Stimulated activated CD8-positive, alpha-beta memory T cell treated with anti-CD3 and anti-CD28 coated beads, Interleukin-7, amount 100 ng/mL, for 4 hours (primary cell): ENCODE measurements at places on chromosomes 4 and X.

DNA sequence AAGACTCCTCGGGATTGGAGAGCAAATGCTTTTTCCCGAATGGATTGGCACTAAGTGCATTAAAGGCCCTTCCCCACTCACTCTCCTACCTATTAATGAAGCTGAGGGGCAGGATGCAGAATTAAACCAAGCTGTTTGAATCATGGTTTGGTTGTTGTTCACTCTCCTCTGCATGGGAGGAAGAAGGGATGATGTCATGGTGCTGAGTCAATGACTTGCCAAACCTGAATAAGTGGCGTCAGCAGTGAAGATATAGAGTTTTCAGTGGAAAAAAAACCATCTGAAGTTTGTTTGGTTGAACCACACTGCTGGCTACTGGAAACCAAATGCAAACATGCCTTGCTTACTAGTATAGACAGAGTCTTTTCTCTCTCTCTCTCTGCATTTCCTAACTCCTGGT is 19.8 kb upstream of the ZXDA start:
- DNase-seq: no peak

- DNase-seq: no peak
Measured at GRCh38 chrX:120690941-120691340, 61.1 kb upstream of the C1GALT1C1 start.

DNA sequence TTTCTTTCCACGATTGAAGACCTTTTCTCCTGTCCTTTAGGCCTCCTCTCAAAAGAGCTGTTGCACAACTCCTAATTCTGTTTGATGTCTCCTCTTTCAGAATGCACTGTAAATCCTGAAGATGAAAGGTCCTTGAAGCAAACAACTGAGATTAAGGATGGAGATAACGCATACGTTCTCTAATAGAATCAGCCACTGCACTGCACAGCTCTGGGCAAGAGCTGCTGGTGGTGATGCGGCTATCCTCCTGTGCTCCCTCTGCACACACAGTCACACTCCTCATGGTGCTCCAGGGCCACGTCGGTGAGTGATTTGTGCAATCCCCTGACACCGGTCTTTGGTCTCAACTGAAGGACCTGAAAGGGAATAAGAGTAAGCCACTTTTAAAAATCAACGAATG is 208.7 kb downstream of the PDGFC start:
- no peak for DNase-seq

- DNase-seq: no peak
Measured at GRCh38 chrX:14607446-14607985, 78.2 kb downstream of the GLRA2 start.

DNA sequence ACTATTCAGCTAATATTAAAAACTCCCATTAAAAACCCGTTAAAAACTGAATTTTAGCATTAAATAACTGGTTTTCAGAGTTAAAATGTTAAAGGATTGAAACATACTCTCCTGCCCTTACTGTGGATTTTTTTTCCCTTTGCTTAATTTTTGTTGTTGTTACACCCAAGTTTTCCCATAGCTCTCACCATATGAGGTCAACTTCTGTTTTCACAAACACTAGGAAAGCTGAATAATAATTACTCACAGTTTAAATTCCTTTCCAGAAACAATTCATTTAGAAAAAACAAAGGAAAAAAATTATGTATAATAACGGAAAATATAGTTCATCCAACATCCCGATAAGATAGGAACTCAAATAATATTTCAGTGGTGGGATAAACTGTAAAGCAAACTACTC is 129.0 kb downstream of the PPP3CA start:
- DNase-seq: no peak

DNA sequence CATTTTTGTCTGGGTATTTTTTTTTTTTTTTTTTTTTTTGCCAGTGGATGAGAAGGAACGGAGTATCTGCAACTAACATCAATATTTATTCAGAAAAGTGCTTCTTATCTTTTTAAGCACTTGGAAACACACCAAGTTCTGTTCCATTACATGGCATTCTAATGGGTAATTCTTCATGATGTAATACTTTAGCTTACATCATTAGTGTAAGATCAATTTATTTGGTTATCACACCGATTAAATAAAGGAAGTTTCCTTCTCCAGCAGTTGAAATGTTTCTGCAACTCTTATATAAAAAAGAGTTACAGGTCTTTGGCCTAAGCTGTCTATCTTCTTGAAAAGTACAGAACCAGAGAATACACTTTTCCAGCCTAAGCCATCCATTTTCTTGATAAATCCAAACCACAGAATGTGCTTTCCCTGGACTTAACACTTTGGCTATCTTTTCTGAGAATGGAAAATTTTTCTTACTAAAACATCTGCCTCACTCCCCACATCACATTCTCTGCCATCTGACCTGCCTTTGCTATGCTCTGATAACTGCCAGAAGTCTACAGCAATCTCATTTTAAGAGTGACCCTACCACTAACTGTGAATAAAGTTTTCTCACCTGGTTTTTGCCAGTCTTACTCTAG is 191.9 kb upstream of the MAB21L2 start:
- no peak for DNase-seq

DNA sequence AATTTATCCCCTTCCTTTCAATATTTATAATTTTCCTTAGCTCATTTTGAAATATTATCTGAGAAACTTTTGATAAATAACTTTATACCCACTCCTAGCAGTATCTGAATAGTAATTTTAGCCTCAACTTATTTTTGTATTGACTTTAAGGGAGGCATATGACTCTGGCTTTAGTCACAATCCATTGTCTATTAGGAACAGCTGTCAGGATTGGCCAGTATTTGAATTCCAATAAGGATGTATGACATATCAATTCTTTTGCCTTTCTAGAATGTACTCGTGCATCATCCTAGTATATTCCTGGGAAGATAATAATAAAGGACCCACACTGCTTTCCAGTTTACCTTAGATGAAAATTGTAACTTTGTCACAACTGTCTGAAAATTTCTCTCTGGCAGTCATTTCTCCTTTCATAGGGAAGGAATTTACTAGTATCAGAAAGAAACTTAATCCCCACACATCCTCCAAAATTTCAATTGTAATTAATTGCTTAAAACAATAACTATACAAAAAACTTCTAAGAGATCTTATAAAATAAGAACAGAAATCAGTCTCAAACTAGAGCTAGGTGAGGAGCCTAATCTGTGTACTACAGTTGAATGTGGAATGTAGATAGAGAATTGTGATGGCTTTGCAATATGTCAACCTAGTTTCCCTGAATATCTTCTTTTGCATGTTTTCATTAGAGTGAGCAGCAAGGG is 121.0 kb upstream of the EPHA5 start:
- DNase-seq: no peak

DNA sequence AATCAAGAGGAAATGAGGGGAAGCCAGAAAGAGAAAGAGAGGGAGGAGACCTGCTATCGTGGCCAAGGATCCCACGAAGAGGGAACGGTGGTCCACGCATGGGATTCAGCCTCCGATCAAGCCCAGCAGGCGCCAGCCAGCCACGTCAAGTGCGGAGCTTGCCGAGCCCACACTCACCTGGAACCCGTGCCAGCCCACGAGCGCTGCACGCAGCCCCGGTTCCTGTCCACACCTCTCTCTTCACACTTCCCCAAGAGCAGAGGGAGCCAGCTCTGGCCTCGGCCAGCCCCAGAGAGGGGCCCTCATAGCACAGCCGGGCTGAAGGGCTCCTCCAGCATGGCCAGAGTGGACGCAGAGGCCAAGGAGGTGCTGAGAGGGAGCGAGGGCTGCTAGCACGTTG is 795.1 kb upstream of the GRIA3 start:
- no peak for DNase-seq

- no peak for DNase-seq
Measured at GRCh38 chr4:122632396-122633143, 11.7 kb upstream of the IL21 start.

DNA sequence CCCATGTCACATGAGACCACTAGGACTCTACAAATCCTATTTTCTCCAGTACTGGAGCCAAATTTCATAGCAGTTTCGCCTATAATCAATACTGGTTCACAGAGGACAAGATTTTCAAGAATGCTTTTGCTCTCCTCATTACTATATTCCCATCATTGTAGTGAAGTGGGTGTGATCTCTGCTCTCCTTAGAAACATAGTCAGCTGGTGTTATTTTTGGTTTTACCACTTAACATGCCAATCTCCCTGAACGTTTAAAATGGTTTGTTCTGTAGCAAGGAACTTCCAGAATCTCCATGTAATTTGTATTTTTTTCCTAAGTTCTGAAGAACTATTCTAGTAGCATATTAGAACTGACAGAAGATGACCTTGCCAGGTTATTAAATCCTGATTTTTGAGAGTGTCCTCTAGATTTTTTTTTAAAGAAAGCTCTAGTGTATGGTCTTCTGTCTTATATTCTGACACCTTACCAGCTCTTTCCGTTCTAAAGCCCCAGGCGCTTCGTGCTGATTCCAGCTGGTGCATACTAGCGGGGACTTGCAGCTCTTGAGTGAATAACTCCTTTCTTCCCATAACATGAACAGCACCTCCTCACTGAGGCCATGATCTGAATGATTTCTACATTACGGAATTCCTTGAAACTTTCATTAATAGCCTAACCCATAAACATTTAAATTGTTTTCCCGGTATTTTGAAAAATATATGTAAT is 1372.9 kb downstream of the TECRL start:
- DNase-seq: no peak

DNA sequence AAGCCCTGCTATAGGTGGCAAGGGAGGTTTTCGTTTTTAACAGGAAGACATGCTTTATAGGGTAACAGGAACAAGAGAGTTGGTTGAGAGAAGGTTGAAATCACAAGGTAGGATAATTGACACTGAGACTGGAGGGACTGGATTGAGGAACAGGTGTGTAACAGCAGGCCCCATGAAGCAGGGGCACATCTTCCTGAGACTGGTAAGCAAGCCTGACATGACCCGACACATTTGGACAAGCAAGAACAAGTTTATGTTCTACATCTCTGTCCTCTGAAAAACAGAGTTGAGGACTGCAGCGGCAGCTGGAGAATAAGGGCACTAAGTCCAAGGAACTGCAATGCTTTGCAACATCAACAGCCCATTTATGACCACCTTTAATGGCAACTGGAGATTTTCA is 5.2 kb downstream of the RPS4X start:
- no peak for DNase-seq

GRCh38 chr4:185846505-185847150 is 34.6 kb upstream of the SORBS2 start:
- no peak for DNase-seq

DNA sequence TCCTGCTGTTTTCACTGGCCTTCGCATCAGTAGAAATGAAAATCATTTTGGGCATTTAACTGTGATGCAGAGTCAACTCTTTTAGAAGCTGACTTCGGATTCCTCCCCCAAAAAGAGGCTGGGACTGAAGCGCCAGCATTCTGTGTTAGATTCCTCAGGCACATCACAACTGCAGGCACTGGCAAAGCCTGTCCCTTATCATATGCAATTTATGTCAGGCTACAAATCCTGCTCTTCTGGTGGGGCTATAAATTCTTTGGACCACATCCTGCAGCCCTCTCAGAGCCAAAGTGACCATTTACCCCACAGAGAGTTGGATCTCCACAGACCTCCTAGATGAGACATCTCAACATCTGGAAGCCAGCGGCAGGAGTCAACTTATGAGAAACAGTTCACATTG is 138.4 kb downstream of the CBR4 start:
- DNase-seq: no peak

- no peak for DNase-seq
Measured at GRCh38 chr4:41067369-41067768, 147.0 kb downstream of the APBB2 start.

GRCh38 chrX:71578253-71579135 is at the start of gene GCNA:
Gene GCNA, plus strand, starts transcription at chrX:71578437. Its CDS starts 2,385 bp downstream, at chrX:71580822.
- DNase-seq: no peak

GRCh38 chr4:152454398-152455011 is 81.4 kb downstream of the FBXW7 start:
- no peak for DNase-seq

GRCh38 chr4:146340798-146341197 is 126.5 kb downstream of the REELD1 start:
- DNase-seq: no peak

GRCh38 chr4:134343081-134343480 is 141.5 kb upstream of the PABPC4L start:
- no peak for DNase-seq

- DNase-seq: no peak
Measured at GRCh38 chr4:22672519-22672918, 20.2 kb upstream of the GBA3 start.

GRCh38 chr4:83282049-83282535 is 2.5 kb downstream of the COQ2 start:
- peak; percentile 29 for DNase-seq
